ENCODE measurements at places on chromosomes 1 and 21.

DNA sequence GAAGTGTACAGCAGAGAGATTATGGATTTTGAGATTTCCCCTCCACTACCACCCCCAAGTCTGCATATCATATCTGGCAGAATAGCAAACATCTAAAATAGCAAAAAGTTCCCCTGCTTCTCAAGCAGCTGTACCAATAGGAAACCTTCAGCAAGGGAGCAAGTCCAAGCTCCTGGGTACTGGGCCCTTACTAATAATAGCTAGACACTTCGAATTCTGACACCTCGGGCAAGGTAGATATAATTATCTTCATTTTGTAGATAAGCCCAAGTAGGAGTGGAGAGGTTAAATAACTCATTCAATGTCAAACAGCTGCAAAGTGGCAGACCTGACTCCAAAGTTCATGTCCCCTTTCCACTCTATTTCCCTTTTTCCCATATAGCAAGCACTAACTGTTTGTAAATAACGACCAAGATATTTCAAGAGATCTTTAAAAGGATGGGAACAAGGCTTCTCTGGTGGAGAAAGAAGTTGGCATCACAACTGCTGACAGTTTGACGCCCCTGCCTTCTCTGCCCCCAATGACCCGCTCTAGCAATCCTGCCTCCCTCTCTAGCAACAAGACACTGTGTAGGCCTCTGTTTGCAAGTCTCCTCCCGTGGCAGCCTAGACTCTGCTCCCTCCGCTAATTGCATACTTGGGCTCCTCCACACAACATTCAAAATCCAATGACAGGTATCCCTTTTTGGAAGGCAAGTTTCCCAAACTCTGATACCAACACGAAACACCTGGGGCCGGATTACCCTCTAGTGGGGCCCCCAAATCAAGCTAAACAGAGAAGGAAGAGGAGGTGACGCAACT lies 18.7 kb upstream of the ADAR start:
- DNase-seq = no peak

GRCh38 chr1:43317817-43318471 lies 17.2 kb downstream of the TIE1 start:
- DNase-seq = no peak

- no peak for DNase-seq
Measured at GRCh38 chr1:222275729-222276465, 272.0 kb downstream of the HHIPL2 start.

DNA sequence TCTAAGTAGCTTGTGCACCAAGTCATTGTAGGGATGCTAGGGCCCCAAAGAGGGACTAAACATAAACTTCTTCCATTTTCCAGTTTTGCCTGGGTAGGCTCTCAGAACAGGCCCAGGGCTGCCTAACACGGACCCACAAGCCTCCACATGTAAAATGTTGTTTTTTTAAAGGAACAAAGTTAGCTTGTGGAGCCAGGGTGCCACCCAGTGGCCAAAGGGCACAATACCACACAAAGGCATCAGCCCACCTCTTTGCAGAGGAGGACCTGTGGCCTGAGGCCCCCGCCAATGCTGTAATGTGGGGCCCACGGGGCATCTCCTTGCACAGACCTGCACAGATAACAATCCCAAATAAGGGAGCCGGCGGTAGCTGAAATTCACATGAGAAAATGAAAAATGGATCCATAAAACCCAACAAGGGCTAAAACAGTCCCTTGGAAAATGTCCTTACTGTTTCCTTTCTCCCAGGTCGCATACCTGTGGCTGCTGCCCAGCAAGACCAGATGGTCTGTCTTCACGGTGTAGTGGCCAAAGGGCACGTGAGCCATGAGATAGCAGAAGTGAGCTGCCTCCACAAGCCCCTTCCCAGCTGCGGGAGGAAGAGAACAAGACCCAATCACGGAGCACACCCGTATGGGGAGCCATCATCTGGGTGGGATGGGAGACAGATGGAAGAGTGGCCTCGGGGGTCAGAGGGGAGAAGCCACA lies 23.8 kb downstream of the SEC16B start:
- DNase-seq = peak; percentile 5

DNA sequence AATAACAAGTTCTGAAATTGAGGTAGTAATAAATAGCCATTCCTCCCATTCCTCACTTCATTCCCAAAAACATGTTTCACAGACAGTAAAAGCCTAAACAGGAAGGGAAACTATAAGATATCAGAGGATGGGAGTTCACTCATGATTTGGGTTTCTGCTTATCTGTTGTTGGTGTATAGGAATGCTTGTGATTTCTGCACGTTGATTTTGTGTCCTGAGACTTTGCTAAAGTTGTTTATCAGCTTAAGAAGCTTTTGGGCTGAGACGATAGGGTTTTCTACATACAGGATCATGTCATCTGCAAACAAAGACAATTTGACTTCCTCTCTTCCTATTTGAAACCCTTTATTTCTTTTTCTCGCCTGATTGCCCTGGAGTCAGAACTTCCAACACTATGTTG lies 26.0 kb upstream of the POFUT2 start:
- DNase-seq = no peak

DNA sequence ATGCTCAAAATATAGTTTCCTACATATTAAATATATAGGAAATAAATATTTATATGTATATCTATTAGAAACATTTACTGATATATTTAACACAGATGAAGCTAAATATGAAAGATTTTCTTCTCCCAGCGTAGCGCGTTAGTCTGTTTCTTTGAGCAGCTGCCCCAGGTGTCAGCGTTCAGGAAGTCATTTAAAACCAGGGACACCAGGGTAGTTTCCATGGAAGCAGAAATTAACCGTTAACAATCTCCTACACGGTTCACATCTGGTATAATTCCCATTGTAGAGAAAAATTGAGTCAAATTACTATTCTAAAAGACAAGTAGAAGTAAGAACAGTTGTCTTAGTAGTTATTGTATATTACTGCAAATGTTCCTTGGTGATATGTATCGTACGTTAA lies 1443.7 kb downstream of the MRPL39 start:
- DNase-seq = no peak

DNA sequence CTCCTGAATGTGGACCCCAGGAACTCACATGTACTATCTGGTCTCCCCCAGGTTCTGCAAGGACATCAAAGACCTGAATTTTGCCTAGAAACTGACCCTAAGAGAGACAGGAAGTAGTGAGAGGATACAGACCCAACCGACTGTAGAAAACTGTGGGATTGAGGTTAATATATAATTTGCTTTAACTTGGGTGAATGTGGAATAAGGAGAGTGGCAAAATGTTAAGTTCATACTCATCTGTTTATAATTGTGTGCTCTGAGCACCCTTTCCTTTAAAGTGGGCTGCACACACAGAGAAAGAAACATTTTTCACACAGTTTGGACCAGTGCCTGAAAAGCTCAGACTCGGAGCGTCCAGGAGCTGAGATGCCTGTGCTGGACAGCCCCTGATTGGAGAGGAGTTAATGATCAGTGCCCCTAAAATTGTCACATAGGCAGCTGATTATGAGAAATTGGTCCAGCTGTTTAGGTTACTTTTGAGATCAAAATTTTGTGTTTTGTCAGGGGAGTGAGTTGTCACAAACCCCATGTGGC lies 37.2 kb downstream of the ROR1 start:
- DNase-seq = no peak

DNA sequence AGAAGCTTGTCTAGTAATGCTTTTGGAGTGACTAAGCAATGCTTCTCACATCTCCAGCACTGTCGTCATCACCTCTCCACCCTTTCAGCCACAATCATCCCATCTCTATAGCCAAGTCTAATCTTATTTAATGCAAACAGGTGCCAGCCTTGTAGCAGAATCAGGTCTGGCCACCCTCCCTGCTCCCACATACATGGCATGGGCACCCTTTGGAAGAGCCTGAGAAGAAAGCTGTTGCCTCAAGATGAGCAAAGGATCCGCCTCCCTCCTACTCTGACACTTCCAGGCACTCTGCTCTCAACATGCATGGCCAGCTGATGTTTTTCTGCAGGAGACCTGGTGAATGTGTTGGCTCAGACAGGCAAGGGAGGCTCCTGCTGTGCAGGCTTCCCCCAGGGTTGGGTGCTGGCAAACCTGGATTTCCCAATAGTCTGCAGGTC lies 113.1 kb upstream of the GRIK3 start:
- no peak for DNase-seq

All from CD4-positive, alpha-beta T cell treated with Interleukin-2 at 100 ng/mL for 4 hours (primary cell).